DMS153 (cell line): ENCODE measurements at places on chromosomes 2 and 18.

DNA sequence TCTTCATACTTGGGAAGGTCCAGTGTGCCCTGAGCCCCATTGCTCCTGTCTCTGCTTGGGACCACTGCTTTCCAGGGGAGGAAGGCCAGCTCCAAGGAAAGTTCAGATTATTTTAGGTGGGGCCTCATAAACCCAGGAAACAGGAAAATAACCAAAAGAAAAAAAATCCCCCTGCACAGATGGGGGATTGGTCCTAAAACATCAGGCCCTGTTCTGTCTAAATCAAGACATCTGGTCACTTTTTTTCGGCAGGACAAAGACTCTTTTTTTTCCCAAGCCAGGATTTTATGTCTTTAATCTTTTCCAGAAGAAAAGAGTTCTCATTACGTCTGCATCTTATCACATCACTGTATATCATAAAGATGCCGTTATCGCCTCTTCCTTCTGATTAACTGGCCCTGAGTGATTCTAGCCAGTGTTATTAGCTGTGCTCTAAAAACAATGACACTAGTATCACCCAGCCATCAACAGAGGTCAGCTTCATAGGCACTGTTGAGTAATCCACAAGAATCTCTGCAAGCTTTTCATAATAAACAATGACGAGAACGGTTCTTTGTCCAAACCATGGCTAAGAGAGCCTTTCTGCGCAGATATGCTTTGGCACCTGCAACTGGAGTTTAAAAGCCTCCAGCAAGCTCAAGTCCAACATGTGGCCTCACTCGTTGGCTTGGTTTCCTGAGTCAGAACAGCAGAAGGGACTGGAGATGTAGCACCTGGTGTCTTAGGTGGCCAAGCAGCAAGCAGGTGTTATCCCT, 138.2 kb downstream of the VAPA start:
- DNase-seq: no peak

GRCh38 chr2:29528891-29529520, 392.4 kb downstream of the ALK start:
- DNase-seq: peak; percentile 40

DNA sequence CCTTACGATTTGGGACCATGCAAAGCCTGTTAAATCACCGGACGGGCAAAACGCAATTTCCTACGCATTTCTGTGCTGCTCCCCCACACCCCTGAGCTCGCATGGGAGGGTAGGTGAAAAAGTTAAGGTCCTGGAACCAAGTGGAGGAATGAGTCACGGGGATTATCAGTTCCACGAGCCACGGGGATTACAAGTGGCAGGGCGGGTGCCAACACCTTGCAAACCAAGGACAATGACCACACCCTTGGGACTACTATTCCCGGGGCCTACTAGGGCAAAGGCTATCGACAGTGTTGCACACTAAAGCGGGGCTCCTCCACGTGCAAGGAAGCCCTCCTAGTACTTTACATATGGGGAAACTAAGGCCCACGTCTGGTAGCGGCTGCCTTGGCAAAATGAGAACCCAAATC, 447 bp downstream of the RETSAT start:
- no peak for DNase-seq

- DNase-seq: no peak
Observed at GRCh38 chr2:132430895-132431294, 14.3 kb downstream of the GPR39 start.

- DNase-seq: no peak
Observed at GRCh38 chr2:39723946-39724827, 54.9 kb downstream of the THUMPD2 start.

GRCh38 chr2:214995409-214995808, 143.0 kb downstream of the ABCA12 start:
- no peak for DNase-seq

GRCh38 chr2:11705063-11705462, 35.1 kb upstream of the NTSR2 start:
- peak; percentile 57 for DNase-seq

GRCh38 chr2:174939046-174939445, 66.1 kb downstream of the CHN1 start:
- peak; percentile 31 for DNase-seq

DNA sequence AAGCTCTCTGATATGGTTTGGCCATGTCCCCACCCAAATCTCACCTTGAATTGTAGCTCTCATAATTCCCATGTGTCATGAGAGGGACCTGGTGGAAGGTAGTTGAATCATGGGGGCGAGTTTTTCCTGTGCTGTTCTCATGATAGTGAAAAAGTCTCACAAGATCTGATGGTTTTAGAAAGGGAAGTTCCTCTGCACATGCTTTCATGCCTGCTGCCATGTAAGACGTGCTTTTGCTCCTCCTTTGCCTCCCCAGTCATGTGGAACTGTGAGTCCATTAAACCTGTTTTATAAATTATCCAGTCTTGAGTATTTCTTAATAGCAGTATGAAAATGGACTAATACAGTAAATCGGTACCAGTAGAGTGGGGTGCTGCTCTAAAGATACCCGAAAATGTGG, 34.9 kb downstream of the LTBP1 start:
- DNase-seq: no peak

DNA sequence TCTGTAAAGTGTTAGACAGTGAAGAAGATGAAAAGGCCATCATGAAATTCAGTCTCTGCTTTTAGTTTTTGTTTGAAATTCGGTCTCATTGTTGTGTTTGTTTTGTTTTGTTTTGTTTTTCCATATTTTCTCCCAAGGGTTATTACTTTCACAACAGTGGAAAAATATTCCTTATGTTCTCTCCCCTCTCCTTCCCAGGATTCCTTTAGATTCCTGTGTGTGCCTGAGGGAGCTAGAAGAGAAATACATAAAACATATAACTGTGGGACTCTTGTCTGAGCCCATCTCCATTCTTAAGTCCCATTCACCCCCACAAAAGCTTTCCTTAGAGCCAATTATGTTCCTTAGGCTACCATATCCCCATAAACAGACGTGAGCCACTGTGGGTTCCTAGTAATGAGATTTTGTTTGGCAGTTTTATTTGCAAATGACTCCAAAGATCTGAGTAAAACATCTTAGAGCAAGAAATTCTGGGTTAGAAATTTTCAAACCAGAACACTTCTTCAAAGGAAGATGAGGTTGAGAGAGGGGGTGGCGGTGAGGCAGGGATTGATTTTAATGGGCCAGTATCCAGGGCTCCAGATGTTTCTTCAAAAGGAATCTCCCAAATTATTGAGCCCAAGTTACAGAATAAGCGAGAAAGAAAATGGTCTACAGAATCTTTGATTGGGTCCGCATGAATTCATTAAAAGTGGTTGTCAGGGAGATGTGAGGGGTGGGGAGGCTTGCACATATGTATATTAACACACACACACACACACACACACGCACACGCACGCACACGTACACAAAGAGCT, 157.8 kb upstream of the TNP1 start:
- no peak for DNase-seq

DNA sequence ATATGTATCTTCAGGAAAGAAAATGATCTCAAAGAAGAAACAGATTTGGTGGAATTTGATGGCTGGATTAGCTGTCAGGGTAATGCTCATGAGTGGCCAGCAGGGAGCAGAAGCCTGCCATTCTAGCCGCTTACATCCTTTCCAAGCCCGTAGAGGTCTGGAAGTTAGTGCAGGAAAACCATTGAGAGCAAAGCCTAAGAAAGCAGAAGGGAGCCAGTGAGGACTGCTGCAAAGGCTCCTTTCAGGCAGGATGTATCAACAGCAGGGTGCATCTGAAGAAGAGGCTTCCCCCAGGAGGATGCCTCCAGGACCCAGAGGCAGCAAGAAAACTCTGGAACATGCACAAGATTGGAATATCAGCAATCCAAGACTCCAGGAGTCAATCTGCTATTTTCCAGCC, 22.9 kb upstream of the LBH start:
- DNase-seq: peak; percentile 44

- DNase-seq: no peak
Observed at GRCh38 chr2:237437566-237437965, 23.6 kb upstream of the COL6A3 start.

GRCh38 chr2:8026381-8026780, 655.5 kb upstream of the ID2 start:
- no peak for DNase-seq

DNA sequence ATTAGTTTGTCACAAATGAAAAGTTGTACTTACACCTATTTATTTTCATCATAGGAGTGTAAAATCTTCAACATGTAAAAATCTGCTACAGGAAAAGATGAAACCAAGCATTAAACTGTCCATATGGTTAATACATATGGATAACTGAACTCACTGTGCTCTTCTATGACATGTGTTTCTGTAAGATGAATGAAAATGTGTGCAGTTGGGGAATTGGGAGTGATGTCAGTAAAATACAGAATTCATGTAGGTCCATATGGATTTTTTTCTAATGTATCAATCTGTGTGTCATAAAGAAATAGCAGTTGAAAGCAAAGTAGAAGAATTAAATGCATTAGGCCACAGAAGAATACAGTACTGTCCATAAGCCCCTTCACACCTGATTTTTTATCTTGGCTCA, 178.4 kb upstream of the COL3A1 start:
- no peak for DNase-seq

- no peak for DNase-seq
Observed at GRCh38 chr18:74715865-74716712, 118.4 kb downstream of the ZNF407 start.

GRCh38 chr18:48740068-48740440, 201.2 kb downstream of the CTIF start:
- no peak for DNase-seq

GRCh38 chr2:120691410-120691809, 44.3 kb upstream of the GLI2 start:
- DNase-seq: no peak

DNA sequence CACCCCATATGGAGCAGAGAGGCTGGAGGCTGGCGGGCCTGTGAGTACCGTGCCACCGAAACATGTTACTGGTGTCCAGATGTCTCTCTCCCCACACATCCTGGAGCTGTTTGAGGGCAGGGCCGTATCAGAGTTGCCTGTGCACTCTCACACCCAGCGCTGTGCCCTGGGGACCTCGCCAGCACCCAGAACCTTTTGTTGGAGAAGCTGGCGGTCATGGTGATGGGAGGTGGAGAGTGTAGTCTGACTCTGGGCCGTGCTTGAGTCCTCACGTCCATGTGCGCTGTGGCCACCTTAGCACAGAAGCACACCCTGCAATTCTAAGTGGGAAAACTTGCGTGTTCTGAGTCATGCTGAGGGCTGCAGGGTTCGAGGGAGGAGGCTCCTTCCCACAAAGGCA, 259.2 kb downstream of the NDUFA10 start:
- DNase-seq: no peak

- DNase-seq: no peak
Observed at GRCh38 chr2:128320906-128321771, 2.5 kb upstream of the HS6ST1 start.
